ENCODE measurements at places on chromosomes 3 and 15. TPM values are rescaled to one million over a fixed set of nuclear protein-coding genes. Genes with fewer than 3 reads are reported as not detected.
A peak's percentile ranks its signal among the peaks of the same experiment; 100 is the strongest.

GRCh38 chr3:175410251-175410650 is 551.1 kb downstream of the NAALADL2 start:
- no peak for DNase-seq

GRCh38 chr3:107963581-107963980 is 127.2 kb downstream of the CD47 start:
- DNase-seq = no peak

- peak; percentile 69 for DNase-seq
Measured at GRCh38 chr15:48617619-48618018, 27.9 kb downstream of the FBN1 start.

DNA sequence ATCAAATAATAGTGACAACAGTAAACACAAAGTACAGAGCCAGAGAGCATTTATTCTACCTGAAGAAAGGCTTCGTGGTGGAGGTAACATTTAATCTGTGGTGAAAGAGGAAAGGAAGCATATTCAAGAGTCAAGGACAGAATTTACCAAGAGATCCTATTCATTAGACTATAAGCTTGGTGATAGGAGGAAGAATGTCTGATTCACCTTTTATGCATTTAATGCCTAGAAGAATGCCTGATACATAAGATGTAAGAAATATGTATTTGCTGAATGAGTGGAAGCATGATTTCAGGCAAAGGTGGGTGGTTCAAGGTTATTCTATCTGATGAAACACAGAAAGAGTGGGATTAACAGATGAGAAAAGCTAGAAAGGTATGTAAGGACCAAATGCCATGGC is 119.8 kb downstream of the SERPINI1 start:
- DNase-seq = no peak

- no peak for DNase-seq
Measured at GRCh38 chr3:30535525-30535924, 70.9 kb upstream of the TGFBR2 start.

- no peak for DNase-seq
Measured at GRCh38 chr15:73368301-73369136, at the start of gene HCN4. Gene HCN4, minus strand, starts transcription at chr15:73368958. Its CDS starts 688 bp downstream, at chr15:73368270.

DNA sequence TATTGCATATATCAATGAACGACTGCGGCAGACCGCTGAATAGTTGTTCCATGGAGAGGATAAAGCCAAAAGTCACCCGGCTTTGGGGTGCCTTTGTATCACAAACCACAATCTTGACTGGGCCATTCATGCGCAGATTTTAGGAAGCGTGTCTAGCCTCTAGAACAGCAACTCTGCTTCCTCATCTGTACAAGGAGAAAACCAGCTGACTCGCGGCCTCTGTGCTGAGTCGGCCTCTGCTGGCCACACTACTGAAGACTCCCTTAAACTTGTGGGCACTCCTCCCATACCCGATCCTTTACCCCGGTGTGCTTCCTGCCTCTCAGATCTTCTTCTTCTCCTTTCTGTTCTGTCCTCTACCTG is 872 bp downstream of the DLEC1 start:
- peak; percentile 73 for DNase-seq

- no peak for DNase-seq
Measured at GRCh38 chr15:92421976-92422375, 28.3 kb downstream of the ST8SIA2 start.

DNA sequence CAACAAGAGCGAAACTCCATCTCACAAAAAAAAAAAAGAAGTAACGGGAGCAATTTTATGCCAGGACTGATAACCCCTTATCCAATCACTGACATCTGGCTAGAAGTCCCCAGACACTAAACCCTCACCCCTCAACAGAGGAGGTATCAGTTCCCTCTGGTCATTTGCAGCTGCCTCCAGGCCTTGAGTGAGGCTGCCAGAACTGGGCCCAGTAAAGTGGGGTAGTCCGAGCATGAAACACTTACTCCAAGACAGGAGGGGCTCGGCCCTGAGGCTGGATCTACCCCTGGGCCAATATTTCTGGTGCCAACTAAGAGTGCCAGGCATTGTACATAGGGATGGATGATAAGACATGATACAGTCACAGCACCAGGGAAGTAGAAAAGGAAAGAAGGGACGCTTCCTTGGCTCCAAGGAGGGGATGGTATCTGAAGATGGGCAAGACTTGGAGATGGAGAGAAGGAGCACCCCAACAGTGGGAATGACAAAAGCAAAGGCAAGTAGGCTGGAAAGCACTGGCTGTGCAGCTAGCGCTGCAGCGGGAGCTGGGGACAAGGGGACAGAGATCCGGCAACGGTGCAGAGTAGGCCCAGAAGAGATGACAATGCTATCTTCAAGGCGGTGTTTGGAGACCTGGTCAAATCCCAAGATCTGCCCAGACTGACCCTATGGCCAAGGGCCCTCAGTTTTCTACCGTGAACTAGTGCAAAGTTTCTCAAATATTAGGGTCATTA is 2.2 kb downstream of the XXYLT1 start:
- no peak for DNase-seq

GRCh38 chr15:47514200-47514652 is 203.1 kb upstream of the SEMA6D start:
- DNase-seq = no peak

DNA sequence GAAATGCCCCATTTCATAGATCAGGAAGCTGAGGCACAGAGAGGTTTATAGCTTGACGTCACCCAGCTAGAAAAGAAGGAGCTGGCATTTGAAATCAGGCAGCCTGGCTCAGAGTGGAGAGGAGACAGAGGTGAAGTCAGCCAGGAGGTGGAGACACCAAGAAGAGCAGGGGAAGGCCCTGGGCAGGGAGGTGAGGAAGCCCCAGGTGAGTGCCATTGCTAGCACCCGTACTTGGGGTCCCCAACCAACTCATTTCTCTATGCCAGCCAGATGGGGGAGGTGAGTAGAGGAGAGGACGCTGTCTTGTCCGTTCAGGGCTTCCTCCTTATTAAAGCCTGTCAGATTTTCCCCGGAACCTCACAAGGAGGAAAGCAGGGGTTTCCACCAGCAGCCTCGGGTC is 149.6 kb upstream of the TLE3 start:
- no peak for DNase-seq

GRCh38 chr15:45589256-45589655 is 2.1 kb downstream of the BLOC1S6 start:
- DNase-seq = no peak

DNA sequence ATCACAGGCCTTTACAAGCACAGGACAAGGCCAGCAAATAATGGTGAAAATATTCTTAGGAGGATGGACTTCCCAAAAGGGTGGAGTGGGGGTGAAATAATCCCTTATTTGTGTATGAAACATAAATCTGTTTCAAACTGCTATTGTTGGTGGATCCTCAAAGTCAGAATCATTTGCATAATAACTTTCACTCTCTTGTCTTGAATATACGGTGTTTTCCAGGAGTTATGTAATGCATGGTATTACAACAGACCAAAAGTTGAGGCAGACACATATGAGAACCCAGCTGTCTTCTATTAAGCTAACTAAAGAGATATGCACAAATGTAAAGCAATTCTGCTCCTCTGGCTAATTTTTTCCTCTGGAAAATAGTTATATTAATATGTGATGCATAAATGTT is 57.7 kb downstream of the PRTG start:
- no peak for DNase-seq

- no peak for DNase-seq
Measured at GRCh38 chr15:27094235-27094634, 123.3 kb downstream of the GABRG3 start.

GRCh38 chr3:123750659-123751420 is 133.3 kb downstream of the MYLK start:
- DNase-seq = peak; percentile 55

- no peak for DNase-seq
Measured at GRCh38 chr3:106675451-106675850, 701.8 kb upstream of the CCDC54 start.

- DNase-seq = no peak
Measured at GRCh38 chr15:48868536-48868935, 9.4 kb upstream of the EID1 start.

DNA sequence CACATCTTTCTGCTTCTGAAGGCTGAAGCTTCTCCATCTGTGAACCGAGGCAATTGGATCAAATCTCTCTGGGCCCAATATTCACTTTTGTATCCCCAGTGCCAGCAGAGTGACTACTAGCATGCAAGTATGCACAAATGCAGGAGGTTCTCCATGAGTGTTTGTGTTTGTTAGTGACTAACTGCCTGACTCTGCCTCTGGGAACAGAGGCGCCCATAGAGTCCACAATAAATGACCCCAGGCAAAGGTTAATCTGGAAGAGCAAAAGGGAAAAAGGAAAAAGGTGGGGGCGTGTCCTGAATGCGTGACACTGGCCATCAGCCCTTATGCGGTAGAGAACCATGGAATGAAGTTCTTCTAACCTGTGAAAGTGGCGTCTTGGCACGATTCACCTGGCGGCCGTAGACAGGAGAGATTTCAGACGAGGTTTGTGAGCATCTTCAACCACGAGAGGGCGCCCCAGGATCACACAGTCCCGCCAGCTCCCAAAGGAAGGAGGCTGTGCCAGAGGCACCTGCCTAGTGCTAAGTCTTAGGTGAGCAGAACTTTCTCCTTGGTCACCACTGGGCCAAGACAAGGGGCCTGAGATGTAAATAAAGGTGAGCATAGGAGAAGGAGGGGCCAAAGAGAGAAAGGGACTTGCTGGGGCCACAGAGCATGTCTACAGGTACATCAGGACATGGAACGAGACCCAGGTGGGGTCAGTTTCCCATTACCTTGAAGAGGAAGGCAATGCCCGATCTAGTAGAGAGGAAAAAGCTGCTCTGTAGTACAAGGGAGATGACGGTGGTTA is 44.2 kb downstream of the RBPMS2 start:
- peak; percentile 89 for DNase-seq

FRMD5 gene
- total RNA-seq = 3.3 TPM

GXYLT2 gene
- 12.1 TPM for total RNA-seq

ZNF280D gene
- 44.3 TPM for total RNA-seq

MST1 gene
- 45.5 TPM for total RNA-seq

DNAH12 gene
- total RNA-seq = 0.52 TPM

FETUB gene
- total RNA-seq = not detected

ZCWPW2 gene
- 1.4 TPM for total RNA-seq

GUCA1C gene
- not detected for total RNA-seq

CCDC80 gene
- total RNA-seq = 67.8 TPM

PLOD2 gene
- 72.8 TPM for total RNA-seq

CCDC9B gene
- total RNA-seq = 107 TPM

Measured in mucosa of gallbladder (tissue), 1 donor.